Iris pigment epithelial cell (primary cell): ENCODE measurements at places on chromosomes 13 and 19.
A peak's percentile ranks its signal among the peaks of the same experiment; 100 is the strongest.

DNA sequence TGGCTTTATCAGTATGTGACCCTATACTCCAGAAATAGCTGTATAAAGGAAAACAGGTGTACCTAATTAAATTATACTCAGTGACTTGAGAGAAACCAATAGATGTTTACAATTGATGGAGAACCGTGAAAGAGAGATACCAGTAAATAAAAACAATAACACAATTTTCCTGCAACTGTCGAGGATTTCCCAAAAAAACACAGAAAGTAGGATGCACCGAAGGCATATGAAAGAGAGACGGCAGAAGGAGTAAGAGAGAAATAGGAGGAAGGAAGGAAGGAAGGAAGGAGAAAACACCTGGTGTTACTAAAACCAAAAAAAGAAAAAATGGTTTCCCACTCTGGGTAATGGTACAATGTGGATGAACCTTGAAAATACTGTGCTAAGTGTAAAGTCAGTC, 6.8 kb upstream of the ZNF229 start:
- no peak for DNase-seq

GRCh38 chr19:1102407-1103131, 1.2 kb upstream of the GPX4 start:
- peak; percentile 99 for DNase-seq

GRCh38 chr19:58183817-58184215, 955 bp downstream of the ZNF274 start:
- DNase-seq, result no peak

DNA sequence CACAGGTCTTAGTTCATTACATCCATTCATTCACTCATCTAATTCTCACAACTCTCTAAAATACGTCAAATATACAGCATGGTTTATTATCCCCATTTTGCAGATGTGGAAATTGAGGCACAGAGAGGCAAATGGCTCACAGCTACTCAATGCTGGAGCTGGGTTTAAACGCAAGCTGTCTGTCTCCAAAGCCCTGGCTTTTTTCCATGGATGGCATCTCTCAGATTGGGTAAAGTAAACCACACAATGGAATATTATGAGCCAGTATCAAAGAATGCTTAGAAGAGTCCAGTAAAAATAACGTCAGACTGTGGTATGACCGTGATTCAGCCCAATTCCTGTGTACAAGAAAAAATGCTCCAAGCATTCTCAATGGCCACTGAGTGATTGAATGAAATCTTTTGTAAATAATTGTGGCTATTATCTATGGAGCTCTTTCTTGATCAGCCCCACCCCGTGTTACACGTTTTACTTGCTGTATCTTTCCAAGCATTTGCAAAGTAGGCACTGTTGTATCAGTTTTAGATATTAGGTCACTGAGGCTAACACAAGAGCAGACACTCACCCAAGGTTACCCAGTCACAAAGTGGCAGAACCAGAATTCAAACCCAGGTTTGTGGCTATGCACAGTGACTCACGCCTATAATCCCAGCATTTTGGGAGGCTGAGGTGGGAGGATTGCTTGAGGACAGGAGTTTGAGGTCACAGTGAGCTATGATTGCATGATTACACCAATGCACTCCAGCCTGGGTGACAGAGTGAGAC, 5.5 kb upstream of the ACP7 start:
- peak; percentile 97 for DNase-seq

DNA sequence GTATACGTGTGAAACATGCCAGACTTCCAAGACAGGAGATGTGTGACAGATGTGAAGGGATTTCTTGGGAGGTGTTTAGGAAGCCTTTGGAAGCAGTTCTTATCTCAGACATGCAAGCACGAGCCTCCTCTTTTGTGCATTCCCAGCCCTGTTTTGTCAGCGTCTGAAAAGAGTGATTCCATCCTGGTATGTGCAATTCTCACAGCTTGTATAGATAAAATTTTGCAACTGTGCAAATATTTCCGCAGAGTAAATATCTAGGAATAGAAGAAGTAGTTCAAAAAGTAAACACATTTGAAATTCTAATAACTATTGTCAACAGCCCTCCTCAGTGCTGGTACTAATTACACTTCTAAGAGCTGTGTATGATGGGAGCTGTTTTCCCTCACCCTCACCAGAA, 72.3 kb upstream of the C1QTNF9B start:
- DNase-seq, result peak; percentile 56

- peak; percentile 54 for DNase-seq
Observed at GRCh38 chr19:590396-590745, 690 bp downstream of the HCN2 start.

DNA sequence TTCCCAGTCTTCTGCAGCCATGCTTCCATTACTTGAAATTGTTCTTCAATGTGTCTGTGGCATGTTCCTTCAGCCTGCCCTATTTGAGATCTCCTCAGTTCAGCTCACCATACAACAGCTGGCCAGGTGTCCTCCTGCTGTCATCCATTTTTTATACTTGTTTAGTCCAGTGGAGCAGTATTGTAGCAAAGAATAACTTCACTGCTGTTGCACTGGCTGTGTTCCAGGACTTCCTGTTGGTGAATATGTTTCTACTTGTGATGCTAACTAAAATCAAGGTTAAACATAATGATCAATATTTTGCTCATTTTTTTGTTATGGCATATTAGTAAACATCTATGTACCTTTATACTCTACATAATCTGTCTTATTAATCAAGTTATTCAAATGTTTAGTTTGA, 1394.1 kb downstream of the PCDH9 start:
- DNase-seq, result peak; percentile 18

DNA sequence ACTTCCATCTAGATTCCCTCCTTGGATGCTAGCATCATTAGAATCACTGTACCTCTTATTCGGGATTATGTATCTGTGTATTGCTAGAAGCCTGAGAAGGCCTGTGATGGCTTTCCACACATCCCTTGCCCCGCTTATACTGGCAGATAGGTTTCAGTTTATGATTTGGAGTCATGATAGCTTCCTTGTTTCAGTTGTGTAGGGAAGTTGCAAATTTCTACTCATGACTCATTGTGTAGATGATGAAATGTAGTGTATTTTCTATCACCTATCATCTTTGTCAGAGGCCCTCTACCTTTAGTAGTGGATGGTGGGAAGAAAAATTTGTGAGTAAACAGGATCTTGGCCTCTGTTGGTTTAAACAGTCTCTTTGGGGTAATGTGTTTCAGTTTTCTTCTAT, 165.2 kb downstream of the GGACT start:
- peak; percentile 68 for DNase-seq

DNA sequence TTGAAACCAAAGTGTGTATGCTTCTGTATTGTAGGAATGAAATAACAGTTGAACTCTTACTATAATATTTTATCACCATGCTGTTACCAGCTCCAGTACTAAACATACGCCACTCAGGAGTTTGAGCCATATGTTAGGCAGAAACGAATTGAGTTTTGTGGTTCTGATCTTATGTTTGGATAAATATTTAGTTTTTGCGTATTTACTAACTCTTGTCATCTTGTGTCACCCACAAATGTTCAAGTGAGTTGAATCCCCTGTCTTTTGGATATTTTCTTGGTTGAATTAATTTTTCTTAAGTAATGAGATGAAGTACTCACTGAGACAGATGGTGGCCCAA, 1.5 kb downstream of the FNDC3A start:
- peak; percentile 20 for DNase-seq

- DNase-seq, result no peak
Observed at GRCh38 chr13:50509771-50510441, 333.6 kb downstream of the DLEU7 start.

DNA sequence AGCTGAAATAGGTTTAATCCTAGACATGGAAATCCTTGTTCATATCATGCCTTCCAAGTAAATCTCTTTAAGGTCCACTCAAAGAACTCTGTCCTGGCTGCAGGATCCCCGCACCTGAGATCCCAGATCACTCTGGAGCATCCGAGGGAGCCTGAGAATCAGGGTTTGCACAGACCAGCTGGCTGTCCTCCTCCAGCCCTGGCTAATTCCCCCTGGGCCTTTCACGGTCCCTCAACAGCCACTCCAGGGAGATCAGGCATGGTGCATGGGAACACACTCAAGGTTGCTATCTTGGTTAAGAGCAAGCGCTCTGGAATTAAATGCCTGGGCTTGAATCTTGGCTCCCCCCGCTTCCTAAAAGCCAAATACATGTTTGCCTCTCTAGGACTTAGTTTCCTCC, 130.8 kb downstream of the IRS2 start:
- DNase-seq, result no peak

DNA sequence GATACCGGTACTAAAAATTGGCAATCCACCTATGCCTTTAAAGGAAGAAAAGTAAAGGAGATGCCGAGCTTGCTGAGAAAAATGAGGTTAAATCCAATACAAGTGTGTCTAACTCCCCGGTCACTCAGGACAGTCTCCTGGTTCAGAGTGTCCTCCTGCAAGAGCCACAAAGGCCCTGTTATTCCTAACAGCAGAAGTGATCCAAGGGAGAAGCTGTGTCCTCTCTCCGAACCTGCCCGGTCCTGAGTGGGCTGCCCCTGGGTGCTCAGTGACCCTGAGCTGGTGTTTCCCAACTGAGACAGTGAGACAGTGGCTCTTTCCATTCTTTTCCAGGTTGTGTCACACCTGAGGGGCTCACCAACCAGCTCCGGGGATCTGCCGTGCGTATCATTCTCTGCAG, 4.8 kb downstream of the GJB6 start:
- DNase-seq, result no peak

GRCh38 chr19:45368737-45369340, 1.5 kb downstream of the ERCC2 start:
- DNase-seq, result no peak

GRCh38 chr19:47239610-47240296, 8.8 kb upstream of the BBC3 start:
- DNase-seq, result peak; percentile 51

DNA sequence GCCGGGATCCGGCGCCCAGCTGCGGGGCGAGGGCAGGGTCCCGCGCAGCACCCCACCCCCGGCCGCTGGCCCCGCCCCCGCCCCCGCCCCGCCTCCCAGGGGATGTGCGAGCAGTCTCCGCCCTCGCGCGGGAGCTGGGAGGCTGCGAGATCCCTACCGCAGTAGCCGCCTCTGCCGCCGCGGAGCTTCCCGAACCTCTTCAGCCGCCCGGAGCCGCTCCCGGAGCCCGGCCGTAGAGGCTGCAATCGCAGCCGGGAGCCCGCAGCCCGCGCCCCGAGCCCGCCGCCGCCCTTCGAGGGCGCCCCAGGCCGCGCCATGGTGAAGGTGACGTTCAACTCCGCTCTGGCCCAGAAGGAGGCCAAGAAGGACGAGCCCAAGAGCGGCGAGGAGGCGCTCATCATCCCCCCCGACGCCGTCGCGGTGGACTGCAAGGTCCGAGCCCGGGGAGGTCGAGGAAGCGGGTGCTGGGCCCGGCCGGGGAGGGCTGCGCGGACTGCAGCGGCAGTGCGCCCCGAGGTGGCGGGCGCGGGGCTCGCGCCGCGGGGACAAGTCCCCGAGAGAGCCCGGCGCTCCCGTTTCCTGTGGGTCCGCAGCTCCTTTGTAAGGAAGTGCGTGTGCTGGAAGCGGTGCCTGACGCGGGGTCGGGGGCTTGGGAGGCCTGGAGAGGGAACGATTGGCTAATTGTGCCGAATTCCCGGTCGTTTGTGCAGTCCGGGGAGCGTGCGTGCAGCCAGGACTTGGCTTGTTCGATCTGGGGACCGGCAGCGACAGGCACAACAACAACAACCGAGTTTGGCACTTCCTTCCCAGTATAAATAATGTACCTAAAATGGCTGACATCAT, at the start of gene ITM2B:
ITM2B (plus strand) TSS at position 161 of the 843 bp plus-strand sequence; CDS start at position 316, 155 bp downstream.
- DNase-seq, result peak; percentile 71

DNA sequence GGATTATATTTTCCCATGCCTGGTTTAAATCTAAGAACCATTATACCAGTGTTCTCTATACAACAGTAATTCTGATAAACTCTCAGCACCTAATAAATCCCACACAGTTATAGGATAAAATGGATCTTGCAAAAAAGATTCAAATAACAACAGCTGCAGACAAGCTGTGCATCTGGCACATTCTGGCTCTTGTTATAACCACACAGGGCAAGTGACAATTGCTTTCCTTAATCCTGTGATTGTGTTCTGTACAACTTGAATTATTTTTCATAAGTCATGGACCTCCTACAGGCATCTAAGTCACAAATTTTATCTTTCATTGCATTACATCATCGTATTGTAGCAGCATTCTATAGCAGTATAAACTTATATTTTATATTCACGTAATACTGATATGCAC, 948.3 kb downstream of the SLITRK1 start:
- DNase-seq, result no peak

DNA sequence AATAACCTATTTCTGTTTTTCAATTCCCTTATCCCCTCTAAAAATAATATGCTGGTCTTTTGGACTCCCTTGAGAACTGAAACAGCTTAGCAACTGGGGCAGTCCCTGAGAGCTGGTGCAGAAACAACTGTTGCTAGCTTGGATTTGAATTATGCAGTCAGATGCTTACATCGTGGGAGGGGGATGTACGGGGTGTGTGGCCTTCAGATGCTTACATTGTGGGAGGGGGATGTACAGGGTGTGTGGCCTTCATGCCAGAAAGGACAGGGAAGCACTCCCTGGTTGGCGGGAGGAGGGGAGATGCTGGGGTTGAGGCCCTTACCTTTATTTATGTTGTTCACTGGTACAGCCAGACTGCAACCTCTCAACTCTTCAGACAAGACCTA, 25.6 kb downstream of the LRCH1 start:
- DNase-seq, result no peak

DNA sequence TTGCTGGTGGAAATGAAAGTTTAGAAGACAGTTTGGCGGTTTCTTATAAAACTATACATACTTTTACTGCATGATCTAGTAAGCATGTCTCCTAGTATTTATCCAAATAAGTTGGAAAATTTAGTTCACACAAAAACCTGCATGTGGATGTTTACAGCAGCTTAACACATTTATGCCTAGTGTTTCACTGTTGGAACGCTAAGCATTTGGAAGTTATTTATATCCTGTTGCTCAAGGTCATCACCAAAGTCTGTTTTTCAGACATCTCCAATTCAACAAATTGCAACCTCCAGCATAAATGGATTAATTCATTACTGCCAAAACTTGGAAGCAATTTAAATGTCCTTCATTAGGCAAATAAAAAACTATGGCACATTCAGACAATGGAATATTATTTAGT, 461.8 kb downstream of the SUCLA2 start:
- no peak for DNase-seq

- DNase-seq, result peak; percentile 78
Observed at GRCh38 chr13:98549728-98550317, 27.1 kb downstream of the STK24 start.

DNA sequence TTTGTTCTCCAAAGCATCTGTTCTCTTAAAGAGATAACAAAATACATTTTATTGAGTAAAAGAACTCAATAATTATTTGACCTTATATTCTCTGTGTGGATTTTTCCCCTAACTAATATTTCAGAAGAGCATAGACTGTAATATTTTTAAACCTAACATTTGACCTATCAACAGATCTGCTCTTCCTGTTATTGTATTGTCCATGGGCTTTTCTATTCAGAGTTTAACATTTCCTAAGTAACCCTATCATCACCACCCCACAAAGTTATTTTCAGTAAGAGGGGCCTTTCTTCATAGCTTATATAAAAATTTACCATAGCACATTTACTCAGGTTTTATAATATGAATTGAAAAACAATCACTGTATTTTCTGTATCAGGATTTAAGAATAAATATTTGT, 17.5 kb downstream of the POLR1D start:
- no peak for DNase-seq

DNA sequence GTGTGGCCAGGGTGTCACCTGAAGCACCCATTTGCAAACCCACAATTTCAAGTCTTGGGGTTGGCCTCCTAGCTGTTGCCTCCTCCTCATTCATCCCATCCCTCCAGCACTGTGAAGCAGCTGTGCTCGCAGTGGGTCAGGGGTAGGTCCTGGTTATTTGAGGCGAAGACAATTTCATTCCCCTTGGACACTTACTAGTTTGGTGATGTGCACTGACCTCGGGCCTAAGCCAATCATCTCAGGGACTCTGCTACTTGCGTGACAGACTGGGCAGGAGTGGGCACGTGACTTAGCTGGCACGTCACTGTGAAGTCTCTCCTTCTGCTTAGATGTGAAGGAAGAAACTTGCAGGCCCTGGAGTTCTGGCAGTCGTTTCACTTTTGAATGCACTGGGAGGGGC, 3.5 kb upstream of the ATP11A start:
- DNase-seq, result no peak
